ENCODE measurements at places on chromosomes 2 and 18.
A peak's percentile ranks its signal among the peaks of the same experiment; 100 is the strongest.

DNA sequence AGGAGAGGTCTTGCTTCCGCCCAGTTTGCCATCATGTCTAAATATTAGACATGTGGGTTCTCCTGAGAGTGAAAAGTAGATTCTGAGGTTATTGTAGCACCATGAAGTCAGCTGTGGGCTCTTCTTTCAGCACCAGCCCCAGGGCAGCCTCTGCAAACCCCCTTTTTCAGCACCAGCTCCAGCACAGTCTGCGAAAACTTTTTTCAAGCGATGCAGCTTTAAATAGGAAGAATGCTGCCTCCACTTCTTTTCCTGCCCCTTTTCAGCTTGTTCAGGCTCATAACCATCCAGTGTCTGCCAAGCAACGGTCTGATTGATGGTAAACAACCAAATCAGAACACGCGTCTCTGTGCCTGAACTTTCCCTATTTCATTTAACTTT, at the start of gene COL5A2:
TSS of gene COL5A2 (minus strand) at position 192 of the 381 bp plus-strand sequence. CDS start at position 35, 157 bp downstream.
- peak; percentile 27 for DNase-seq

GRCh38 chr2:47354848-47355204, 48.1 kb upstream of the MSH2 start:
- DNase-seq: no peak

- no peak for DNase-seq
These were observed 150.9 kb upstream of the ZFP36L2 start for GRCh38 chr2:43377327-43377726.

DNA sequence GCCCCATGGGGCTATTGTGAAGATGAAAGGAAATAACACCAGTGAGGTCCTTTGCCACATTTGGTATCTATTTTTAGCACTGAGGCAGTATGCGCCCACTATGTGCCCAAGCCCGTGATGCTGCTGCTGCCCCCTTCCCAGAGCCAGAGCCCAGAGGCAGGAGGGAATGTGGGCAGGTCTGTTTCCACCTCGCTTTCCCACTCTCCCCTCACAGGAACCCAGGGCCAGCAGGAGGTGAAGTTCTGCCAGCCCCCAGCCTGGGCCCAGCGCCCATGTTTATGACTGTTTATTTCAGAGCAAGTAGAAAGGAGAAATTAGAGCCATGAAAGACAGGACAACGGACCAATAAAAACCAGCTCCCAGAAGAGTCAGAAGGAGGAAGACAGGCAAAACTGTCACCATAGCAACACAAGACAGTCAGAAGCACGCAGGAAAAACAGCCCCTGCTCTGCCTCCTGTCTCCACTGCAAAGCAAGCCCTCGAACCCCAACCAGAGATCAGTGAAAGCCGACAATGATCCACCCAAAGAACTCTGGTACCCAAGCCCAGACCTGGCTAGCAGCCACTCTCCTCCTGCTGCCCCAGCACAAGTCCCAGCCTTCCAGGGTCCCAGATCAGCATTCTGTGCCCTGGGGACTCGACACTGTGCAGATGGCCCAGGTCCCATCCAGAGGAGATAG, 1.4 kb downstream of the CYRIA start:
- DNase-seq: peak; percentile 37

Data from left cardiac atrium (tissue), 4 donors.